ENCODE measurements at places on chromosomes 5 and 9.

DNA sequence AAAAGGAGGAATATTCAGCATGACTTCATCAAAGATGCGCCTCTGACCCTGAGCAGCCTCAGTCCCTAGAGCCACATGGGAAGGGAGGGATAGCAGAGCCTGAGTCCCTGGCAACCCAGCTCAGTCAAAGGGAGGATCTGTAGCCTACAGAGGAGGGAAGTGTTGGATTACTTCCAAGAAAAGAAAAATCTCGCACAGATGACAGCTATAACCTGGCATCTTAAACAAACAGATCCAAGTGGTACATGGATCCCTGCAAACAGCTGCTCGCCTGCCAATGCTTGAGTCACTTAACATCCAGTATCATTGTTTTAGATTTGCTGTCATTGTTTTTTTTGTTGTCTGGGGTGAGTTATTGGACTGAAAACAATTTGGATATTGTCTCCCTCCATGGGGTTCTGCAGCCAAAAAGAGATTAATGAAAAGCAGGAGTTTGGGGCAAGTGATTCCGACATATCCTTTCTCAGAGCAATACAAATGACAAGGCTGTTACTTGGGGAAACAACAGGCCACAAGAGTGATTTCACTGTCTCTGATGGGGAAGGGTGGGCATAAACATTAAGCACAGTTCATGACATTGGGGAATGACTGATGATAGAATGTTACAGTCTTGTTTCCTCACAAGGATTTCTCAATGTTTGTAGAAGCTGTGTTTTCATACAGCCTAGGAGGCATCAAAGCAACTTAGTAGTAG is 153.5 kb upstream of the KIF2A start:
- DNase-seq = no peak

- no peak for DNase-seq
These were observed 54.5 kb upstream of the SMIM15 start for GRCh38 chr5:61216741-61217140.

DNA sequence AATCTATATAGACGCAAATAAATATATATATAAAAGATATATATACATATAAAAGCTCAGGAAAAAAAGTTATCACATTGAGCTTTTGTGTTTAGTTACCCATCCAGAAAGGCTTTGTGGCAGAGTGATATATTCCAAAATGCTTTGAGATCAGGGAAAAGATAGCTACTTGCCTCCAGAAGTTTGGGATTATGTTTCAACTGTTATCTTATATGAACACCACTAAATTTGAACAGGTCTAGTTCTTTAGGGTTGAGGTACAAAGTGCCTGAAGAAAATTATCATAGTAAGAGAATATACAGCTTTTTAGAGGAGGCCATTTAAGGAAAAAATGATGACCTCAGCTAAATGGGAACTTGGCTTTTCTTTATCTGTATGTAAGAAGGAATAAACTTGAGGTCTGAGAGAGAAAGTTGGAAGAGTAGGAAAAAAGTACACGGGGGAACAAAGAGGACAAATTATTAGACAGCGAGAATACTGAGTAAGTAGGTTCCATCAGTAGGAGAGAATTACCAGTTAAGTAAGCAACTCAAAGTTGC is 2.4 kb downstream of the ERP44 start:
- DNase-seq = no peak

DNA sequence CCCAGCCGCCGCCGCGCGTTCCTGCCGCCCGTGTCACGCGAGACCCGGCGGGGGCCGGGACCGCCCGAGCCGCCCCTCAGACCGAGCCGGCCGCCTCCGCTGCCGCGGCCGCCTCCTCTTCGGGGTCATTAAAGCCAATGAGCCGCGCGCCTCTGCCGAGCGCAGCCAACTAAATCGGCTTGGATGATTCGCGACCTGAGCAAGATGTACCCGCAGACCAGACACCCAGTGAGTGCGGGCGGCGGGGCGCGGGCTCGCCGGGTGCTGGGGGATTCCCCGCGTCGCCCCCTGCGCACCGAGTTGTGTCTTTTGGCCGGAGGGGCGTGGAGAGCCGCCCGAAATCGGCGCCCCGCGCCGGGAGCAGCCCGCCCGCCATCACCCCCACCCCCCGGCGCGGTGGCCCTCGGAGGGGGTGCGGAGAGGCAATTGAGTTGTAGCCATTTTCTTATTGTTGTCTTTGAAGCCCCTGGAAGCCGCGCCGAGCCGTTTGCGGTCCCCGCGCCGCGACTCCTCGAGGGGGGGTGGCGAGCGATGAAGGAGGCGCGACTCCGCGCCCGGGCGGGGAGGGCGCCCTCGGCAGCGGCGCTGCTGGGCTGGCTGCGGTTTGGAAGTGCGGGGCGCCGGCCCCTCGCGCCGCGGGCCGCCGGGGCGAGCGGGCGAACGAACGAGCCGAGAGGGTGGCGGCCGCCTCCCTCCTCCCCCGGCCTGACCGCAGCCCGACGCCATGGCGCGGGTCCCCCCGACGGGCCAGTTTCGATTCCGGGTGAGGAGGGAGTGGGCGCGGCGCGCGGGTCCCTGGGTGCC is 1.0 kb downstream of the TLE4 start:
- DNase-seq = no peak

DNA sequence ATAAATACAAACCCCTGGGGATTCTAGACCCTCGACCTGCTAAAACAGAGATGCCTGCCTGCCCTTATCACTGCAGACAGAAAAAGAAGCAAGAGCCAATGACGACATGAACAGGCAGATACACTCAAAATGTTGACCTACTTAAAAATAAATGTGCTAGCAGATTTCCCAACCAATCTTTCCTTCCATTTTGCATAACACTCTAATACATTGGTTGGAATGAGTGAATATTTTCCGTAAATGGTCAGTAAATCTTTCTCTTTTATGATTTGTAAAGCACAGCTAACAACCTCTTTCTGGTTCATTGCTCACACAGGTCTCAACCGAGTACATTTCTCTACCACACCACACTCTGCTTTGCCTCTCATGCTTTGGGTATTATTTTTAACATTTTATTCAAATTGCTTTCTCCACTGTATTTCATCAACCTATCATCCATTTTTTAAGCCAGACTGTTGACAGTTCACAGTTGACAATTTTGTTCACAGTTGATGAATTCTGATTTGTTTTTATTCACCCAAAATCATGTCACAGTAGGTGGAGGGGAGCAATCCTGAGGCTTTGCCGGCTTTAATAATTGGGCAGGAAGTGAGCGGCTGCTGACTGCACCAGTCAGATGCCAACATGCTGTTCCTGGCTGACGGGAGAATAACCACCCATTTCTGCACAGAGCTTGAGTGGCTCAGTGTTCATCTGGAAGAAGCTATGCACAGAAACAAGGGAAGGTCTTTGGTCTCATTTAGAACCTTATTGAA is 426.6 kb downstream of the SPOCK1 start:
- no peak for DNase-seq

- DNase-seq = no peak
These were observed 96.0 kb upstream of the PRR16 start for GRCh38 chr5:120367896-120368634.

- no peak for DNase-seq
These were observed 174.9 kb upstream of the SPRY4 start for GRCh38 chr5:142499591-142500226.

DNA sequence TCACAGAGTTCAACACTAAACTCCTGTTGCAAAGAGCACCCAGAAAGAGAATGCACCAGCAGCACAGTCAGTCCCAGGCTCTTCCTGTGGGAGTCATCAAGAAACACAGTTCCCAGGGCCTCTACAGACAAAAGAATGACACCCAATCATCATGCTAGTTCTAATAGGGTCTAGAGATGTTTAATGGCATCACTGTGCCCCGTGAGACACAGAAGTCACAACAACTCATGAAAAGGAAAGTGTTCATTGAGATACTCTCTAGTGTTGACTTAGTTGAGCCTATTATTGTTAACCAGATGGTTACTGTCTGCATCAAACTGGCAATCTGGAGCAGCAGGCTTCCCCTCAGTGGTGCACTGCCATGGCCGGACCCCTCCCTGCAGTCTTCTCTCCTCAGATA is 1.6 kb downstream of the KLHL3 start:
- no peak for DNase-seq

GRCh38 chr9:95752129-95752731 is 123.3 kb upstream of the ERCC6L2 start:
- no peak for DNase-seq

- no peak for DNase-seq
These were observed 109.3 kb upstream of the ICE1 start for GRCh38 chr5:5313101-5313635.

DNA sequence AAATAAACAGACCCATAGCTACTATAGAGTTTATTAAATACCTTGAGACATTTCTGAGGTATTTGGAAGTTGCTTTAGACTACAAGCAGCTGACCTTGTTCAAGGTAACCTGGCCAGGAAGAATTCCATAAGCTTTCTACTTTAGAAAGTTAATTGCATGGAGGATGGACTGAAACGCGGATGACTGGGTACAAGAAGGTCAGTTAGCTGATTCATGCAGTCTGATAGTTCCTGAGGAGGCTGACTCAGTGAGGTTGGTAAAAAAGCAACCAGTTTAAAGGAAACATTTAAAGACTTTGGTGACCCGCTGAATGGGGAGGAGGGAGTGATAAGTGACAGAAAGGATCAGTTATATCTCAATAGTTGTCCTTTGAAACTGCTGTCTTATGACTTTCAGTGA is 670.1 kb upstream of the CDH9 start:
- DNase-seq = no peak
